ENCODE measurements at places on chromosomes 6 and 20.

DNA sequence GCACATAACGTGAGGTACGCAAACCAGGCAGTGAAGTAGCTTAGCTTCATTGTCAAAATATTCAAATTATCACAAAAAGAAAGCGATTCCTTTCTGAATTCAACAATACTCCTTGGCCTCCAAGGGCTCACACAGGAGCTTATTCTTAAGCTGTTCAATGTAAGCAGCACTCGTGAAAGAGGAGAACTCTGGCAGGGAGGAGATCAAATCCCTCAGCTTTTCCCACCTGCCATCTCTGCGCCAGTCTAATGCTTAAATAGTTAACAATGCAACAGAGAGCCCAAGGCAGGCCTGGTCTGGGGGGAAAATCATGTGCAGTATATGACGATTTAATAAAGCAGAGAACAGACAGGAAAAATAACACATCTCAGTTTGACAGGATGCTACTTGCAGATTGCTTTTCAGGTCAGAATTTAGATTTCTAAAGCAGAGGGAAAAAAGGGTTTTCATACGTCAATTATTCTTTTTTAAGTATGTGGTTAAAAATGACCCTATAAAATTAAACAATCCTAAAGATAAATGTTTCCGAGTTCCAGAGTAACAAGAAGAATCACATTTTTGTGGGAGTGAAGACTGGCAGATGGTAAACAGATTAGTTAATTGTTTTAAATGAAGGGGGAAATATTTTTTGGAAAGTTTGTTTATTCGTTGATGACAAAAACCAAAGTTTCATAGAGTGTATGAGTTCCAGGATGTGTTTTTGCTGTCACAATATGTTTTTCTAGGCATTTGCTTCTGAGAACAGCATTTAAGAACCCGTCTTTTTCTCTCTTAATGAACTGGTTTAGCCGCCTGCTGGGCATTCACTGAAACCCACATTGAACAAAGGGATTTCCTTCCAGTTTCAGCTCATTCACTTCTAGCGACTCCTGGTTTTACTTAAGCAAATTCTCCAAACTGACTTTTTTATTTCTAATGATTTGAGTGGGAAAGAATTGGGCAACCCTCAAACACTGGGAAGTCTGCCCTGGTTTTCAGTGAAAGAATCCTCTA lies 45.9 kb downstream of the PLAGL1 start:
- peak; percentile 74 for DNase-seq
- no peak overlapping the region for H3K4me3 ChIP-seq
- H3K27me3 ChIP-seq: peaks cover 38% of the 10 kb centered on the region
- H3K36me3 ChIP-seq: no peaks in the 10 kb centered on the region
- H3K4me1 ChIP-seq: peaks cover 38% of the 10 kb centered on the region
- no peak overlapping the region for H3K27ac ChIP-seq

- H3K27ac ChIP-seq: no peak overlapping the region
- H3K4me3 ChIP-seq: no peak overlapping the region
- no peaks in the 10 kb centered on the region for H3K36me3 ChIP-seq
- no peak for DNase-seq
These were observed 27.7 kb upstream of the KCNG1 start for GRCh38 chr20:51050531-51051075.

DNA sequence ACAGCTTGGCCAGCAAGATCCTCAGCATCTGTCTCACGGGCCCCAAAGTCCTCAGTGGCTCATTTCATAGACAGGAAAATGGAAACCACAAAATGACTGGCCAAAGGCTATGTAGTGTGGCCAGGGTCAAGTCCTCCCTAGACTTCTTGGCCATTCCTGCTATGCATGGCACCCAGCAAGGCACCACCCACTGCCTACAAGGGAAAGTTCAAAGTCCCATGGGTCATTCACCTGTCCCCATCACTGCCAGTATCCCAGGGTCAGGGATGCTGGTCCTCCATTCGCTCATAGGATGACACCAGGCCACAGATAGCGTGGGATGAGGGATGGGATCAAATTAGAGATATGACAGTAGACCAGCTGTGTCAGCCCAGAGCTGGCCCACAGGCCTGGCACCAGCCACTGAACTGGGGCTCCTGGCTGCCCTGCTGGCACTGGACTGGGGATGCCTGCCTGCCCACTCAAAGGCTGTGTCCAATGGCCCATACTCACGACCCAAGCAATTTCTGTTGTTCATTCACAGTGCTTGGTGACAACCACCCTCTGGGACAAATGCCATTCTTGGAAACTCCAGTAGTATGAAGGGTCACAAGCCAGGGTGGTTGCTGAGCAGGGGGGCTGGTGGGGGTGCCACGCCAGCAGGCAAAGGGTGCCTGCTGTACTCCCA lies 11.6 kb downstream of the ADISSP start:
- DNase-seq: no peak
- peaks cover 2% of the 10 kb centered on the region for H3K27me3 ChIP-seq
- H3K36me3 ChIP-seq: no peaks in the 10 kb centered on the region
- no peak overlapping the region for H3K4me3 ChIP-seq
- H3K4me1 ChIP-seq: peaks cover 2% of the 10 kb centered on the region

DNA sequence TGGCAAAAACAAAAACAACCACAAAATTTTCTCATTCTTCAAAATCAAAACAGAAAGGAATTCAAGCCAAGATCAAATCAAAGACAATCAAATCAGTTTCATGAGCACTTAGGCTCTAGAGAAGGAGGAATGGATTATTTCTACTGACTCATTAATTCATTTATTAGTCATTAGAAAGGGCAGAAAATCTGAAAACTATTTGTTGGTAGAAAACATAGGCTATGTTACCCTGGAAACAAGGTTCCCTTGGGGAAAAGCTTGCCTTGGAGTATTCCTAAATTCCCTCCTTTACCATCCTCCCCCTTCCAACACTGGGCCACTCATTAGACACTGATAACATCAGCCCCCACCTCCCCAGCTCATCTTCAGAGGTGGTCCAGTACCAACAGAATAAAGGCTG lies 17.5 kb downstream of the KIF16B start:
- no peak overlapping the region for H3K27ac ChIP-seq
- H3K4me3 ChIP-seq: no peak overlapping the region
- no peaks in the 10 kb centered on the region for H3K27me3 ChIP-seq

- no peaks in the 10 kb centered on the region for H3K4me1 ChIP-seq
- no peaks in the 10 kb centered on the region for H3K36me3 ChIP-seq
- no peak overlapping the region for H3K4me3 ChIP-seq
These were observed 19.9 kb downstream of the GLYATL3 start for GRCh38 chr6:49519660-49520059.

DNA sequence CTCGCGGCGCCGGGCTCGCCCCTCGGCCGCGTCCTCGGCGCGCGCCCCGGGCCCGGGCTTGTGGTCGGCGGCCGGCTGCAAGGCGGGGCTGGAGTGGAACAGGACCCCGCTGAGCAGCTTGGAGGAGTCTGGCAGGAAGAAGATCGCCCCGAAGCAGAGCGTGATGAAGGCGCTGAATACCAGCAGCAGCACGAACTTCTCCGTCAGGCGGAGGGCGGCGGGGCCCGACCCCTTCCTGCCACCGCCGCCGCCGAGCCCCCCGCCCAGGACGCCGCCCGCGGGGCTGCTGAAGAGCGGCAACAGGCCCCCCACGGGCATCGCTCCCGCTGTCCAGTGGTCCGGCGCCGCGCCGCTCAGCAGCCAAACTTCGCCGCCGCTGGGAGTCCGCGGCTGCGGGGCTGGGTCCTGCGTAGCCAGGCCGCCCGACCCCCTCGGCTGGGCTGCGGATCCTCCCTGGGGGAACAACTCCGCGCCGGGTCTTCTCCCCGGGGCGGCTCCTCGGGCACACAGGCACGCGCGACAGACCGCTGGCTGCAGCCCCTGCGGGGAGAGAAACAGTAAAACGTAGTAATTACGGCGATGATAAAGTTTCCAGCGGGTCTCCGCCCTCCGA lies 707 bp downstream of the MAN1A1 start:
- peaks cover 3% of the 10 kb centered on the region for H3K4me1 ChIP-seq
- no peaks in the 10 kb centered on the region for H3K36me3 ChIP-seq
- peak overlapping the region; percentile 84 for H3K4me3 ChIP-seq
- peak; percentile 62 for DNase-seq
- no peaks in the 10 kb centered on the region for H3K27me3 ChIP-seq

DNA sequence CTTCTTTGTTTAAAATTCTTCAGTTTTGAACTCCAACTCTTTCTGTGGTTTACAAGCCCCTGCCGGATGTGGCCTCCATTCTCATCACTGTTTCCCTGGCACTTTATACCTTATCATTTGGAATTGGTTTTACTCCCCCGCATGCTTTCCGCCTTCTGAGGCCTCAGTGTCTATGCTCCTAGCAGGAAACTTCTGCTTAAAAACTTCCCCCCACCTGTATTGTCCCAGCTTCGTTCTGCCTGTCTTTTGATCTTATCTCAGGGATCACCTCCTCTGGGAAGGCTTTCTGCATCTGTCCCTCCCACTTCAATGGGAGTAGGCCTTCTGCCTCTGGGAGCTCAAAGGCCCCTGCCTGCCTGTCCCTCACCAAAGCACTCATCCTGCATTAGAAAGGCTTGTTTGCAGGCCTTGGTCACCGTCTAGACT lies 3.4 kb upstream of the ANGPT4 start:
- no peaks in the 10 kb centered on the region for H3K27me3 ChIP-seq
- H3K4me1 ChIP-seq: peaks cover 15% of the 10 kb centered on the region
- no peaks in the 10 kb centered on the region for H3K36me3 ChIP-seq
- H3K27ac ChIP-seq: no peak overlapping the region
- peak; percentile 71 for DNase-seq

DNA sequence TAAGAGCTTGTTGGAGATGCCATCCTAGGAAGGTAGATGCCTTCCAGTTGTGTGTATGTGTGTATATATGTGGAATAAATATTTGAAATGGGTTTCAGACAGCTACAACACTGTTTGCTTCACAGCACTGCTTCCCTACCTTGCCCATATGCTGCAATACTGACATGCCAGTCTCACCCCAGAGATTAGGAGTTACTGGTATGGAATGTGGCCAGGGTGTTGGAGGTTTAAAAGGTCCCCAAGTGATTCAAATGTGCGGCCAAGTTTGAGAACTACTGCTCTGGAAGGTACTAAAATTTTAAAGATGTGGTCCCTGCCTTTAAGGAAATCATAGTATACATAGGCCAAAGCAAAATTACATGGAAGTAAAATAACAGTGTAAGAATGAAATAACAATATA lies 39.5 kb downstream of the BCKDHB start:
- no peak overlapping the region for H3K27ac ChIP-seq
- DNase-seq: no peak
- H3K4me3 ChIP-seq: no peak overlapping the region
- no peaks in the 10 kb centered on the region for H3K36me3 ChIP-seq

GRCh38 chr6:138517635-138518034 lies 18.3 kb upstream of the NHSL1 start:
- H3K27ac ChIP-seq: no peak overlapping the region
- no peak overlapping the region for H3K4me3 ChIP-seq
- no peaks in the 10 kb centered on the region for H3K36me3 ChIP-seq

DNA sequence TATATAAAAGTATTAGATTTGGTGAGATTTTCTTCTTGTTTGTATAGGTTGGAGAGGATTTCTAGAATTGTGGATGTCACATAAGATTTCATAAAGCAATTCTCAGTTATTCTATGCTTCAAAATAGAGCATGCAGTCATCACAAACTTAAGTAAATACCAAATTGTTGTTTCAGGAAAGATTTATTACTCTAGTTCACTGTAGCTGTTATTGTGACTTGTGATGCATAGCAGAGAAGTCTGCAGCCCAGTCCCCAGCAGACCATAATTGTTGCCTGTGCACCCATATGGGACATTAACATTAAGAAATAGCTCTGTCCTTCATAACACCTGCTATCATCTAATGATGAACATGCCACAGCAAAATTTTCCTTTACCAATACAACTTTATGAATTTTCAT lies 228.0 kb upstream of the FAM83B start:
- no peaks in the 10 kb centered on the region for H3K4me1 ChIP-seq
- no peaks in the 10 kb centered on the region for H3K36me3 ChIP-seq
- H3K27ac ChIP-seq: no peak overlapping the region
- DNase-seq: no peak
- no peaks in the 10 kb centered on the region for H3K27me3 ChIP-seq
- H3K4me3 ChIP-seq: no peak overlapping the region

DNA sequence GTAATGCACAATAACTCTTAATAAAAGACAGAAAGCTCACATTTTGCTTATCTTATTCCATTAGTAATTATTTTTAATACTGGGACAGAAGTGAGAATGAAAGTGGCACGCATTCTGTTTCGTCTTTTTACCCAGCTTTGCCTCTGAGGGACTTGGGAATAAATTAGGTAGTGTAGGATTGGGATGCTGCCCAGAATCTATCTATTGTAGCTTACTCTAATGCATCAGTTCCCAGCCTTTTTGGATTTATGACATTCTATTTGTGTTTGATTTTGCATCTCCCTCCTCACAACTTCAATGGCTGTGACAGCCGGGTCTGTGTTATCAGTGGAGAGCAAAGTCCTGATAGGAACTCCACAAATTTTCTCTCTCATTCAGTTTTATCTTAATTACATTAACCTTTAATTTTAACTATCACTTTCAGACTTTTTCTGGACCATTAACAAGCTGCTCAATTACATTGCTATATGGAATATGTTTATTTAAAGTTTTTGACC lies 62.9 kb upstream of the TULP4 start:
- no peak overlapping the region for H3K4me3 ChIP-seq
- no peaks in the 10 kb centered on the region for H3K27me3 ChIP-seq
- DNase-seq: no peak
- H3K4me1 ChIP-seq: no peaks in the 10 kb centered on the region
- peaks cover 1% of the 10 kb centered on the region for H3K36me3 ChIP-seq

GRCh38 chr20:45545754-45546453 lies 1.3 kb downstream of the EPPIN start:
- H3K36me3 ChIP-seq: no peaks in the 10 kb centered on the region
- DNase-seq: peak; percentile 83
- H3K27ac ChIP-seq: no peak overlapping the region
- H3K4me3 ChIP-seq: no peak overlapping the region
- H3K27me3 ChIP-seq: no peaks in the 10 kb centered on the region

- DNase-seq: no peak
- no peaks in the 10 kb centered on the region for H3K27me3 ChIP-seq
- no peaks in the 10 kb centered on the region for H3K4me1 ChIP-seq
- no peak overlapping the region for H3K27ac ChIP-seq
- no peaks in the 10 kb centered on the region for H3K36me3 ChIP-seq
These were observed 10.4 kb downstream of the CALHM6 start for GRCh38 chr6:116471531-116471930.

- no peak overlapping the region for H3K27ac ChIP-seq
- no peaks in the 10 kb centered on the region for H3K27me3 ChIP-seq
These were observed 39.7 kb upstream of the PTCHD4 start for GRCh38 chr6:48150701-48151100.

DNA sequence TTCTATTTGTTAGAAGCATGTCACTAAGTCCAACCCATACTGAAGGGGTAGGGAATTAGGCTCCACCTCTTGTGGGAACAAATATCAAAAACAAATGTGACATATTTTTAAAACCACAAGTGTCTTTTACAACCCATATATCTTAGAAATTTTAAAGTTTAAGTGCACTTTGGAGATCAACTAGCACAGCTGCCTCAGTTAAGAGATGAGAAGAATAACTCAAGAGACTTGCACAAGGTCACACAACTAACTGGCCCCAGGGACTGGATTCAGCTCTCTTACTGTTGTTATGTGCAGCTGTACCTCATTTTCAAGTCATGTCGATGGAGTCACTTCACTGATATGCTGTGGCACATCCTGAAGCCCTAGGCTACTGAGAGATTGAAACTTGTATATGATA lies 102.9 kb upstream of the BMP2 start:
- H3K27ac ChIP-seq: no peak overlapping the region
- H3K36me3 ChIP-seq: no peaks in the 10 kb centered on the region
- H3K27me3 ChIP-seq: no peaks in the 10 kb centered on the region

GRCh38 chr20:21373436-21373835 lies 23.9 kb downstream of the NKX2-4 start:
- H3K4me3 ChIP-seq: no peak overlapping the region
- H3K36me3 ChIP-seq: no peaks in the 10 kb centered on the region
- no peaks in the 10 kb centered on the region for H3K4me1 ChIP-seq
- no peak overlapping the region for H3K27ac ChIP-seq

GRCh38 chr20:61768571-61769285 lies 297.0 kb downstream of the TAF4 start:
- H3K27ac ChIP-seq: no peak overlapping the region
- no peaks in the 10 kb centered on the region for H3K36me3 ChIP-seq
- H3K27me3 ChIP-seq: no peaks in the 10 kb centered on the region
